ENCODE measurements at places on chromosomes 5 and 9. TPM values are rescaled to one million over a fixed set of nuclear protein-coding genes. Genes with fewer than 3 reads are reported as not detected.

GRCh38 chr9:133545494-133546286 lies 11.2 kb downstream of the ADAMTSL2 start:
- H3K36me3 ChIP-seq: no peaks in the 10 kb centered on the region
- peaks cover 24% of the 10 kb centered on the region for H3K27me3 ChIP-seq
- H3K4me3 ChIP-seq: no peak overlapping the region
- no peak for DNase-seq
- no peaks in the 10 kb centered on the region for H3K4me1 ChIP-seq

- H3K4me1 ChIP-seq: no peaks in the 10 kb centered on the region
- H3K27me3 ChIP-seq: peaks cover 90% of the 10 kb centered on the region
- H3K4me3 ChIP-seq: no peak overlapping the region
- DNase-seq: no peak
- H3K27ac ChIP-seq: no peak overlapping the region
Observed at GRCh38 chr5:181061645-181062044, 21.6 kb downstream of the BTNL9 start.

DNA sequence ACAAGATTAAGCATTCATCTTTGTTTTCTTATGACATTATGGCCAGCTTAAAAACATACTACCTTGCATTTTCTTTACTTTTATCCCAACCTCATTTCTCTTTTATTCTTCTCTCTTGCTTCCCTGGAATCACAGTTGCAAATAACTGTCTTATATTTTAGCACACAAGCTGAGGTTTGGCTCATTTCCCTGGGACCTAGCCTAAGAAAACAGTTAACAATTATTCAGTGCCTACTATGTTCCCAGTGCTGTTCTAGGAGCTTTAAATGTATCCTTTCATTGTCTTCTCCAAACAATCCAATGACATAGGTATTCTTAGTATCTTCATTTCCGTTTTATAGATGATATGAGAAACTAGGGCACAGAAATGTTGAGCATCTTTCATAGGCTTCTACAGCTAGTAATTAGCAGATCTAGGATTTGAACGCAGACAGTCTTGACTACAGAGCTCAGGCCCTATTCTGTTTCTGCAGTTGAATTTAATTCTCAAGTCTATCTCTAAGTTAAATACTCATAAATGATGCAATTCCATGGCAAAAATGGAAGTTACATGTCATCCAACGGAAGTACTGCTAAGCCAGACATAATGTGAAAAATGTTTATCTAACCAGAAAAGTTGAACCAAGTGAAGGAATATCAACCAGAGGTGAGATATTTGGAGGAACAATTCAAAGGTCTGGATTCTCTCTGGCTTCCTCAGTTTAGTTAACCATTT lies 52.3 kb upstream of the MTAP start:
- H3K27ac ChIP-seq: no peak overlapping the region
- H3K36me3 ChIP-seq: peaks cover 2% of the 10 kb centered on the region
- peaks cover 39% of the 10 kb centered on the region for H3K27me3 ChIP-seq
- H3K4me1 ChIP-seq: peaks cover 3% of the 10 kb centered on the region
- DNase-seq: no peak
- H3K4me3 ChIP-seq: no peak overlapping the region

DNA sequence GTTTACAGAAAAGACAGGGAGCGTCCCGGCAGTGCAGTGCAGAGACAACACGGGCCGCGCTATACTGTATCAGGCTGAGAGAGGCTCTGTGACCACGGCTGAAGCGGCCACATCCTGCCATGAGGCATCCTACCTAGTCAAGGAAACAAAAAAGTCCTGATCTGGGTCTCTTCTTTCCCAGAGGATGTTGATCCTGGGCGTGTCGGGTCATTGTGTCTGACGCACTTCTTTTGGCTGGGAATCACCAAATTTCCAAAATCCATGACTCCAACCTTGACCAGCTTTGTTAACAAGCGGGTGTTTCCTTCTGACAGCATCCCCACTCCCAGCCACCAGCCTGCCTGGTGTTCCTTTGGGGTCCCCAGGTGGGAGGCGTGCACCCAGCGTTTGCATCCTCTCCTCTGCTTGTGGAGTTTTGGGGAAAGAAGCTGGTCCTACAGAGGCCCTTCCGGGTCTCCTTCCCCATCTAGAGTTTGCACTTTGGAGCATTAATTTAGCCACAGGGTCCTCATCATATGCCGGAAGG lies 91.4 kb upstream of the RAI14 start:
- H3K4me3 ChIP-seq: no peak overlapping the region
- no peak for DNase-seq
- H3K27me3 ChIP-seq: peaks cover 9% of the 10 kb centered on the region
- H3K36me3 ChIP-seq: no peaks in the 10 kb centered on the region

GRCh38 chr5:60744682-60745081 lies 44.7 kb upstream of the DEPDC1B start:
- no peak for DNase-seq
- no peaks in the 10 kb centered on the region for H3K4me1 ChIP-seq
- H3K27me3 ChIP-seq: peaks cover 23% of the 10 kb centered on the region
- no peaks in the 10 kb centered on the region for H3K36me3 ChIP-seq

DNA sequence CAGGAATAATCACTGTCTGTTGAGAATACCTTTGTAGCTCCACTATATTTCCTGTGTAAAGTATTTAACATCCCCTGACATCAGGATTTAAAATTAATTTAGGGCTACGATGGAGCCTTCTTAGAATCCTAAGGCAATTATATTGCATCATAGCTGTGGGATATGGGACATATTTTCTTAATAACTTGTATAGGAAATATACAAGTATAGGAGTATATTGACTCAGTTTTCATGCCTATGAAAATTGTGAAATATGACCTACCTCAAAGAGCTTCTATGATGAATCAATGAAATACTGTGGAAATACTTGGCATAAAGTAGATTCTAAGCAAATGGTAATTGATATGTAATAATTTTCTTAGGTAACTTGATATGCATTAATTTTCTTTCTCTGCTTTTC lies 221.0 kb upstream of the KLF4 start:
- no peak overlapping the region for H3K4me3 ChIP-seq
- DNase-seq: no peak
- no peaks in the 10 kb centered on the region for H3K27me3 ChIP-seq
- H3K4me1 ChIP-seq: no peaks in the 10 kb centered on the region

DNA sequence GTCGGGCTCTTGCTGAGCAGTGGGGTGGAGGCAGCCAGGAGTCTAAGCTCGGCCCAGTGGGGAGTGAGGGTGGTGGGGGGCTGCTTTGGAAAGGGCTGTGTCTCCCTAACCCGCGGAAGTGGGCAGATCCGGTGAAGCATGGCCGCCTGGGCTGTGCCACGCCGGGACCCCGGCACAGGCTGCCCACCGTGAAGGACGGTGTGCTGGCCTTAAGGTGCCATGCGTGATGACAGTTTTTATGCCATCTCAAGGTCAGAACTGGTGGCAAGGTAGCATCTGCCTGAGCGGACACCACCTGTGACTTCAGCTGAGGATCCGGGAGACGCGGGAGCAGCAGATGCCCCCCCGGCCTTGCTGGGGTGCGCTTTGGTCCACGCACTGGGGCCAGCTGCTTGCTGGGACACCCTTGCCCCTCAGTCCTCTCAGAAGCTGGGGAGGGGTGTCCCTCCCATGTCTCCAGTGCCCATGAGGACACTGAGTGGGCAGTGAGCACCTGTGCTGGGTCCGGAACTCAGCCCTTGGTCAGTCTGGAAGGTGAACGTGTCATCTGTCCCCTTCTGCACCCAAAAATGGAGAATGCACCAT lies 53.9 kb downstream of the AHRR start:
- H3K27ac ChIP-seq: no peak overlapping the region
- peaks cover 8% of the 10 kb centered on the region for H3K4me1 ChIP-seq
- peaks cover 24% of the 10 kb centered on the region for H3K27me3 ChIP-seq
- no peak for DNase-seq
- H3K4me3 ChIP-seq: no peak overlapping the region

STOML2 gene
- 41.0 TPM for total RNA-seq

OSMR gene
- total RNA-seq: not detected

SNCB gene
- not detected for total RNA-seq

SPINK4 gene
- total RNA-seq: not detected

GABRA1 gene
- not detected for total RNA-seq

PCDHA1 gene
- not detected for total RNA-seq

PPP3R2 gene
- total RNA-seq: not detected
